ENCODE measurements at places on chromosomes 7 and 10.
A peak's percentile ranks its signal among the peaks of the same experiment; 100 is the strongest.

GRCh38 chr10:92965314-92965713 lies 95.3 kb upstream of the CYP26C1 start:
- DNase-seq, result no peak

GRCh38 chr10:79084972-79085597 lies 16.3 kb downstream of the ZMIZ1 start:
- DNase-seq, result peak; percentile 43

- DNase-seq, result no peak
These were observed 81.3 kb upstream of the AGR3 start for GRCh38 chr7:16963044-16963443.

- DNase-seq, result no peak
These were observed 147.1 kb upstream of the ASAH2 start for GRCh38 chr10:50398381-50398780.

GRCh38 chr10:98589691-98590090 lies 143.0 kb upstream of the HPS1 start:
- DNase-seq, result no peak

DNA sequence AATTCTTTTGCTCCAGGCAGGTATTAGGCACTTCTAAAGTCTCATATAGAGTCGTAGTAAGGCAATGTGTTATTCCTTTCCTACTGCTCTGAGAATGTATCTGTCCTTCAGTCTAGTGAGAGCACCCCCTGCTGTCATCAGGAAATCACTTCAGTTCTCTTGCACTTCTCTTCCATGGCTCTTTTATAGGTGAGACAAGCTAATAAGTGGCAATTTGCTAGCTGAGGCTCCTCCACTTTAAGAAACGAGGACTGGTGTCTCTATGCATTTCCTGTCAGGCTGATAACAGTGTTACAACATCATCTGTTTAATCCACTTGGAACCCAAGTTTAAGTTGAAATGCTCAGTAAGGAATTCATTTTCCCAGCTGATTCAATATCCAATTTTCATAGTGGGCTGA lies 350.6 kb downstream of the TFEC start:
- no peak for DNase-seq

- no peak for DNase-seq
These were observed 287.1 kb upstream of the CSTF2T start for GRCh38 chr10:51986516-51986915.

GRCh38 chr7:2691011-2691707 lies 3.2 kb downstream of the AMZ1 start:
- DNase-seq, result peak; percentile 35

GRCh38 chr7:49852619-49853462 lies 79.4 kb downstream of the VWC2 start:
- no peak for DNase-seq

DNA sequence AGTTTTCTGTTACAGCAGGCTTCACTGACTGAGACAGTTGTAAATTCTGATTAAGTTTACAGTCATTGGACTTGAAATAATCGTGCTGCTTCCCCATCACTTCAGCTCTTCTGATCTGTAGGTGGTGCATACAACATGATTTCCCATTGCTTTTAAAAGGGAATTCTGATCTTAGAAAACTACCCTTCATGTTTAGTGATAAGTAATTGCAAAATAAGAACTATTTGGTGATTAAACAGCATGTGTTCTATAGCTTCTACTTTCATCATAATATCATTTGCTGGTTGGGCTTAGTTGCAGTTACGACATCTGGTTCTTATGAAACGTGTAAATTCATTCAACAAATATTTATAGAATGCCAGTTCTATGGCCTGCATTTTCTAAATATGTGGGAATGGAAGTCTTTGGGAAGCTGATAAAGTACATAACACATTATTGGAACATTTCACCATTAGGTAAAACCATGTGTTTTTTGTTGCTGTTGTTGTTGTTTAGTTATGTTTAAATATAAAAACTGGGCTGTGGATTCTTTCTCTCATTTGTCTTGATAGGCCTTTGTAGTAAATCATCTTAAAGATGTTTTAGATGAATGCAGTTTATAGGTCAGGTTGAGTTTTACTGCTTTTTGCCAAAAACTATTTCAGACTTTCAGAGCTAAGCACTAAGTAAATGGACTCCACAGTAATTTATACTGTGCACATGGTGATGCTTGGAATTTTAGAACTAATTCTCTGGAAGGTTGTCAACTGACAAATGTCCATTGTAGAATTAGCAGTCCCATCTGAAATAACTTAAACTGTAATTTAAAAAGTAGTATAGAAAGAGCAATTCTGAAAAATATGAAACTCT lies 13.1 kb downstream of the GNAI1 start:
- no peak for DNase-seq

DNA sequence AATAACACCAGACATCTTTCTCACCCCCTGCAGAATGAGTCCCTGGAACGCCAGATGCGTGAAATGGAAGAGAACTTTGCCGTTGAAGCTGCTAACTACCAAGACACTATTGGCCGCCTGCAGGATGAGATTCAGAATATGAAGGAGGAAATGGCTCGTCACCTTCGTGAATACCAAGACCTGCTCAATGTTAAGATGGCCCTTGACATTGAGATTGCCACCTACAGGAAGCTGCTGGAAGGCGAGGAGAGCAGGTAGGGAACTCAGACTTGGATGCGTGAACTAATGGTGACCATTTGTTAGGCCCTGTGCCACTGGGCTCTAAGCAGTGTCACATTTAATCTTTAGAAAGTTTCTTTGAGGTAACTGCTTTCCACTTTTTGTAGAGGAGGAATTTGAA lies 7.1 kb downstream of the VIM start:
- DNase-seq, result no peak

GRCh38 chr10:119241066-119241465 lies 33.7 kb downstream of the GRK5 start:
- DNase-seq, result no peak

GRCh38 chr7:44158096-44158872 lies 17.2 kb upstream of the MYL7 start:
- no peak for DNase-seq

GRCh38 chr7:129343099-129343700 lies 91.0 kb upstream of the STRIP2 start:
- no peak for DNase-seq

GRCh38 chr10:61271127-61271780 lies 181.9 kb downstream of the TMEM26 start:
- DNase-seq, result no peak

GRCh38 chr10:69372126-69372980 lies 44.4 kb downstream of the TACR2 start:
- no peak for DNase-seq

- no peak for DNase-seq
These were observed 287.5 kb upstream of the PHYHIPL start for GRCh38 chr10:58888957-58889356.

- DNase-seq, result no peak
These were observed 218.1 kb downstream of the PTEN start for GRCh38 chr10:88081457-88082054.

GRCh38 chr7:98240961-98241673 lies 10.9 kb downstream of the TECPR1 start:
- no peak for DNase-seq

DNA sequence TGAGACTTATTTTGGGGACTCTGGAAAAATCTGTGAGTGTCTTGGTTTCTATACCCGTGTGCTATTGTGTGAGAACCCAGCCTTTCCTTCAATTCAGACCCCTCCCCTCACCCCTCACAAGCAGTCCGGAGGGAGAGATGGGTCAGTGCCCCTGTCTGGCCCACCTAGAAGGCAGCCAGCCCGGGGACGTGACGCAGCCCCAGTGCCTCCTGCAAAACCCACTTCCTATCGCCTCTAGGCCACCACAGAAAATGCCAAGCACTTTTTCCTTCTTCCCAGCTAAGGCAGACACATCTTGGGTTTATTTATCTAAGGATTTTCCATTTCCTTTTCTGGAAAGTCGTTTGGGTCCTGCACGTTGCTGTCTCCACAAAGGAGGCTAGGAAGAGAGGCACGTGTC lies 11.6 kb upstream of the AQP1 start:
- no peak for DNase-seq

- peak; percentile 19 for DNase-seq
These were observed 188.6 kb upstream of the LYZL2 start for GRCh38 chr10:30818010-30818660.

GRCh38 chr7:100942045-100942774 lies 7.1 kb upstream of the MUC3A start:
- DNase-seq, result no peak

DNA sequence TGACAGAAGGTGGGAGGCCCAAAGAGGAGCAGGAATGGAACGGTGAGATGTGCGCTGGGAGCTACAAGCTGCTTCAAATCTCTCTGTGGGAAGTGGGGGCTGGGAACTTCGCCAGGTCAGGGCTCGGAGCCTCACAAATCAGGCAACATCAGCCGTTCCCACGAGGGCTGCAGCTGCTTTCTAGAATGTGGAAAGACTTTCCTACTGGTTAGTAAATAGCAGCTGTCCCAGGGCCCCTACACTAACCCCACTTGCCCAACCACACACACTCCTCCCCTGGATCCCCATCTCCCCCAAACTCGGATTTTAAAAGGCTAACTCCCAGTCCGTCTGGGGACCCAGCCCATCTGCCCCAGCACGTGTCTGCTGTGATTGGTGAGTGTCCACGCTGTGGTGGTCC lies 40.6 kb upstream of the PITRM1 start:
- DNase-seq, result no peak

Measured in CD4-positive, alpha-beta T cell treated with Interleukin-15 for 1 hour (primary cell).